ENCODE measurements at places on chromosomes 13 and 19.
A peak's percentile ranks its signal among the peaks of the same experiment; 100 is the strongest.

DNA sequence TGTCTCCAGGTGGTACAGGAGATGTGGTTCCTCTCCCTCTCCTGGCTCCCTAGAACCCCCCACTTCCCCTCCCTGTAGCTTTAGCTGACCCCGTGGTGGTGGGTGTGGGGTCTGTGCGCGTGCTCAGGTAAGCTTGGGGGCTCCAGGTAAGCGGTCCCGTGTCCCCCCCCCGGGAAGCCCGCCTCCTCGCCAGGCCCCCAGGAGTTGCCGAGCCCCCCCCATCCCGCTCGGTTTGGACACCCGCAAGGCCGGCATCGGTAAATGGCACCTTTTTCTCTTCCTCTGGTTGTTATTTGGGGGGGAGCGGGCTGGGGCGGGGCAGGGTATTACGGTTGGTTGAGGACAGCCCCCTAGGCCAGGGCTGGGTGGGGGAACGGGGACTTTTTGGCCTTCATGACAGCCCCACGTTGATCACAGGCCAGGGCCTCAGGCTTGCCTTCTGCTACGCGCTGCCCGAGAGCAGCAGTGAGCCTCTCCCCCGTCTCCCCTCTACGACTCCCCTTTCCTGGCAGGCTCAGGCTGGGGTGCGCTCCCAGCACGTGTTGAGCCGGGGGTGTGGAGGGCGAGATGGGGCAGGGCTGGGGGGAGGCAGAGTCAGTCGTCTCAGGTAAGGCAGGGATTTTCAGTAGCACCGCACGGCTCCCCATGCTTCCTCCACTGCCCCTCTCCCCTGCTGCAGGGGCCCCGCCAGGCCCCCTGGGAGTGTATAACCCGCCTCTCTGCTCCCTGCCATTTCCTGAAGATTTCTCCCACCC is 10.7 kb upstream of the LIN7B start:
- no peak for DNase-seq

- no peak for DNase-seq
Observed at GRCh38 chr19:27762933-27763332, 1450.0 kb downstream of the UQCRFS1 start.

DNA sequence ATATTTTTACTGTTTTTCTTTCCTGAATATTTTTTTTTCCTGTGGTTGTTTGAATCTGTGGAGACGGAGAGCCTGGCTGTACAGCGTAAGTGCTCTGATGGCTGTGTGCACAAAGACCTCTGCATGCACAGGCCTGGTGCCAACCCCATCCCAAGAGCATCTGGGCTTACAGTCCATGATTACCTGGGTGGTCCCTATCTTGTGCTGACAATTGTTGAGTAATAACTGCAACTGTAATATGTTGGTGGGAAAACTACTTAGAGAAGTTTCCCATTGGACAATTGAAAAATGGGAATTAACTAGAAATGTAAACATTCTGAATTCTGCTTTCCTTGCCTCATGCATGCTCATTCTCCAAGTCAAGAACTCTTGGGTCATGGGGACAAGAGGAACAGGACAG is 268.7 kb downstream of the SHISA2 start:
- no peak for DNase-seq

GRCh38 chr13:99737481-99738245 is 233.9 kb downstream of the ZIC5 start:
- DNase-seq: peak; percentile 55

DNA sequence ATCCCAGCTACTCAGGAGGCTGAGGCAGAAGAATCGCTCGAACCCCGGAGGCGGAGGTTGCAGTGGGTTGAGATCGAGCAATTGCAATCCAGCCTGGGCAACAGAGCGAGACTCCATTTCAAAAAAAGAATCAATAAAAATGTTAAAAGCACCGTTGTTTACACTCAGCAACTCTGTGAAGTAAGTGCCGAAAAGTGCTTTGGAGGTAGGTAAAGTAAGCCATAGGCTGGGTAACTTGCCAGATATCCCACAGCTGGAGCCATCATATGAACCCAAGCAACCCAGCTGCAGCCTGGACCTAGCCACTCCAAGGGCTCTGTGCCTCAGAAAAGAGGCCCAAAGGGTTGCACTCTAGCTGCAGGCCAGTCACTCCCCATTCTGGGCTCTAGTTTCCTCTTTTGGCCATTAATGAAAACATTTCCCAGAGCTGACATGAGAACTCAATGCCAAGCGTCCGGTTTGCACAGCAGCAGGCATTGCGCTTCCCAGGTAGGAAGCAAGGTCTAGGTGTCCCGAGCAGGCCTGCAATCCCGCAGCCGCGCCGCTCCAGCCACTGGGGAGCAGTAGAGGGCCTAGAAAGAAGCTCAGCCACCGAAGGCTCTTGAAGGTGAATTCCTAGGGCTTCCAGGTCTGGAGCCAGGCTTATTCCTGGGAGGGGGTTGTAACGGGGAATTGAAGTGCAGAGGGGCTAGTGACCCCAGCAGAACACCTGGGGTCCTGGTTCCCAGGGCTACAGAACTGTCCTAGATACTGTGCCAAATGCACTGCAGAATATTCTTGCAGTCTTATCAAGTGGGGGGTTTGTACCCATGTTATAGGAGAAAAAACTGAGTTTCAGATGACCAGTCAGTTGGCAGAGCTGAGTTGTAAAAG is 4.1 kb upstream of the CD79A start:
- peak; percentile 57 for DNase-seq

GRCh38 chr19:51664997-51665396 is 18.4 kb upstream of the SIGLEC14 start:
- no peak for DNase-seq

GRCh38 chr13:111090169-111090568 is 24.9 kb upstream of the ARHGEF7 start:
- DNase-seq: no peak

DNA sequence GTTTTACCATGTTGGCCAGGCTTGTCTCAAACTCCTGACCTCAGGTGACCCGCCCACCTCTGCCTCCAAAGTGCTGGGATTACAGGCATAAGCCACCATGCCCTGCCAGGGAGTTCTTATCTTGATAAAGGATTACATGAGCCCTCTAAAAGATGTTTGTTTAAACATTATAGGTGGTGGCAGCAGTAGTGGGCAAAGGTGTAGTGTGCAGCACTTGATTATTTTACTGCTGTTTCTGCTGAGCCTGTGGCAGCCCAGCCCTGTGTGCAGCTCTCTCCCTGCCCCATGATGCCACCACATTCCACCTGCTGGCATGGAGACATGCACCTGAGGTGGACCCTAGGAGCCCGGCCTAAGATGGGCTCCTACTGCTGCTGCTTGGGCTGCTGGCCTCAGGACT is 54.0 kb downstream of the ZNF429 start:
- DNase-seq: no peak

- peak; percentile 59 for DNase-seq
Observed at GRCh38 chr13:113297370-113298042, 467 bp downstream of the LAMP1 start.

DNA sequence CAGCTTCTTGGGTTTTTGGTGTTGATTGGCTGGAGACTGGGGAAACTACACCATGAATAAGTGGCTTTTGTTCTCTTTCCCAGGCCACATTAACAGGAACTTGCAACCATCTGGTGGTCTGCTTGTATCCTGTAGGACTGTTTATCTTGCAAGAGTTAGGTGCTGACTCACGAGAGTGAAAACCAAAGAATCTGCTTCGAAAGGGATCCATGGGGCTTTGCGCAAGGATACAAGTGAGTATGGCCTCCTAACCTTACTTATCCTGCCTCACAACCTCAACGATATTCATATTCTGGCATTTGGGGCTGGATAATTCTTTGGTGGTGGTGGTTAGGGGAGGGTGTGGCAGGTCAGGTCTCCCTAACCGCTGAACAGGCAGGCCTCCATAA is 4.7 kb upstream of the SIGLECL1 start:
- DNase-seq: peak; percentile 88

GRCh38 chr13:79915114-79915811 is 425.7 kb downstream of the SPRY2 start:
- no peak for DNase-seq

DNA sequence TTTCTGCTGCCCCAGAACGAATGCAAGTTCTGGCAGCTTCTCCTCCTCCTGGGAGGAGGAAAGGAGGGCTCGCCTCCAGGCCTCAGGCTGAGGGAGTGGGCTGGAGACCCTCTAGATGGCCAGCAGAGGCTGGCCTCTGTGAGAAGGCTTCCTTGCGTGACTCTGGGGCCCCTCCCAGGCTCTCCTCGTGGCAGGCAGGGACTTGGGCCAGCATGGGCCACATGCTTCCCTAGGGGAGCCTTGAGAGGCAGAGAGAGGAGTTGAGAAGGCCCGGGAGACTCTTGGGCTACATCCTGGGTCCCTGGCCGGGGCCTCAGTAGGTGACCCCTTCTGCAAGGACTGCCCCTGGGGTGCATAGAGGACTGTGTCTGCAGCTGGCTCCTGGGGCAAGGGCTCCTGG is 25.9 kb downstream of the LYL1 start:
- no peak for DNase-seq

- no peak for DNase-seq
Observed at GRCh38 chr13:45224176-45224575, 23.3 kb upstream of the KCTD4 start.

Measured in inflammatory macrophage treated with lipopolysaccharide for 4 hours (primary cell).